Activated naive CD4-positive, alpha-beta T cell (primary cell): ENCODE measurements at places on chromosomes 11 and 22.

DNA sequence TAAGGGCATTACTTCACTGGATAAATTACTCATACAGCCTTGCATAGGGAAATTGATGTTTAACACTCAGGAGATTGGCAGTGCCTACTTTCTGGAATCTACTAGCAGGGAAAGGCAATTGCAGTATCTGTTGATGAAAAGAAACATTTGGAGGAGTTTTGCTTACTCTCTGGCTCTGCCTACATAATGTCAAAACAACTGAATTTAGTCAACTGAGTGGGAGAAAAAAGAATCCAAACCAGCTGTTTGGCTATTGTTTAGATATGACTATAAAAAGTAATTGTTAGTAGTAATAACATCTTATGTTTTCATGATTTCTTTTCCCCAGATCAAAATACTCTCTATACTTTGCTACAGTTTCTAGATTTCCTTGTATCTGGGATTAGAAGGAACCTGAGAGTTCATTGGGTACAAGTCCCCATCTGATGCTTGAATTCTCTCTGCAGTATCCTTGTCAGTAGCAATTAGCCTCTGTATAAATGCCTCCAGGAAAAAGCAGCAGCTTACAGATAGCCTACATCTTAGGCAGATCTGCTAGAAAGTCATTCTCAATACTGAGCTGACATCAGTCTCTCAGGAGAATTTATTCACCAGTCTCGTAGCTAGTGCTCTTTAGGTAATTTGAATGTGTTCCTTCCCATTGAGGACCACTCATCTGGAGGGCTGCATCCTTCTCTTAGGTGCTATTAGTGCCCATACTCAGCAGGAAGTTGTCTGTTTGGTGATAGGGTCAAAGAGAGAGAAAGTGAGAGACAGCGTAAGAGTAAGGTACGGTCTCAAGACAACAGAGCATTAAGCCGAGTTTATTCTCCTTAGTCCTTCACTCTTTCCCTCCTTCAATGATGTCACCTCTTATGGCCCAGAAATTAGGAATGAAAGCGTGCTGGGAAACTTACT lies 185.9 kb upstream of the CCDC90B start:
- DNase-seq, result no peak

DNA sequence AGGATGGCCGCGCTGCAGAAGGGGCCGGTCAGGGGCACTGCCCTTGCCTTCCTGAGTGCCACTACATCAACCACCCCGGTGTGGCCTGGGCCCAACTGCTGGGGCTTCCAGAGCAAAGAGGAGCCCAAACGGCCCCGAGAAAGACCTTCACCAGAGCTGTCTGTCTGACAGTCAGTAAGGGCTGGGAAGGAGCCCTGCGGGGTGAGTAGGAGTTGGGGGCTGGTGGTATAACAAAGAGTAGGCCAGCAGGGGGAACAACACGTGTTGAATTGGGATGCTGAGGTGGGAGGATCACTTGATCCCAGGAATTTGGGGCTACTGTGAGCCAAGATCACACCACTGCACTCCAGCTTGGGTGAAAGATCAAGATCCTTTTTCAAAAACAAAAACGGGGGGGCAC lies 3.9 kb downstream of the GSTT4 start:
- no peak for DNase-seq

DNA sequence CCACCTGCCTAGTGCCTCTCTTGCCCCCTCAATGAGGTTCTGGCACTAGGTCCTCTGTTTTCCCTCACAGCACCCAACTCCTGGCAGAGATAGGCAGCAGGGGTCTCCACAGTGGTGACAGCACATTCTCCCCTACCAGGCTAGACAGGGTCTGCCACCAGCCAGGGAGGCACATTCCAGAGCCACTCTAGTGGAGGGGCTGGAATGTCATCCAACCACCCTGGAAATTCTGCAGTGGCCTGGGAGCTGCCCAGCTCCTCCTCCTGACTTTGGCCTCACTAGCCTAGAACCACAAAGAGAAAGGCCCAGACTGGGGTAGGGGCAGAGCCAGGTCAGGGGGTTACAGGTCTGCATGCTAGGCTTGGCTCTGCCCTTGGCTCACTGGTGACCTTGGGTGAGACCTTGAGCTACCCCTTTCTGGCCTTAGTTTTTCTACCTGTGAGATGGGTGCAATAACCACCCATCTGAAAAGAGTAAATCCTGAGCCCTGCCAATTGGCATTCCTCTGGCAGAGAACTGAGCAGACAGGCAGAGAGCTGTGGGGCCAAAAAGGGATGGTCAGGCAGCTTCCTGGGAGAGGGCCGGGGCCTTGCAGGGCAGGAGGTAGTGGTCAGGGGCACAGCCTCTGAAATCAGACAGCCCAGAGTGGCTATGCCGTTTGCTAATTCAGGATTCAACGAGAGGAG lies 7.1 kb downstream of the P2RY2 start:
- DNase-seq, result no peak

DNA sequence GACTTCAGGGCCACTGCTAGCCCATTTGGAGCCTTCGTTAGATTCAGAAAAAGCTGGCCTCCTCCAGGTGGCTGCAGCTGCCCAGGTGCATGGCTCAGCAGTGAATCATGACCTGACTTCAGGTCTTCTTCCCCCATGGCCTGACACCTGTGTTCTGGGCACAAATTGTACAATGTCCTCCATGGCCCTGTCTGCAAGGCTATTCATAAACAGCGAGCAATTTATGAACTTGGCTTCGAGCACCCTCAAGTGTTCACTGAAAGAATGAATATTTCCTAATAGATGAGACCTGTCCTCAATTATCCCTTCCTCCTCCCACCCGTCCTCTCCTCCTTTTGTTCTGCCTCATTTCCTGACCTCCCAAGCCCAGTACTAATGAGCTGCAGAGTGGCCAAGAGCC lies 12.2 kb upstream of the VPS37C start:
- DNase-seq, result no peak

DNA sequence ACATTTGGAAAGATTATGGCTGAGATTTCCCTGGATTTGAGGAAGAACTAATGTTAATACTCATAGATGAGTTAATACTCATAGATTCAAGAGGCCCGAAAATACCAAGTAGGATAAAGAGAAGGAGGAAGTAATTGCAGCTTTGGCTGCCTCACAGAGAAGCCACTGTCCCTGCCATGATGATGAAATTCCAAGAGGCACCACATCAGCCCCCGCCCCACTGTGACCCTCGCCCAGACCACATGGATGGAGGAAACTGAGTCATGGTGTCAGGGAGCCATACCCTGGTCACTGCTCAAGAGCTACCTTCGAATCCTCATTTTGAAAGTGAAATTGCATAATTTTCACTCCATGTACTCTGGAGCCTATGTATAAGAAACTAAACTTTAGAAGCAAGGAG lies 92.9 kb upstream of the SLC22A12 start:
- no peak for DNase-seq

- no peak for DNase-seq
Observed at GRCh38 chr11:69192301-69192721, 36.6 kb downstream of the SMIM38 start.

DNA sequence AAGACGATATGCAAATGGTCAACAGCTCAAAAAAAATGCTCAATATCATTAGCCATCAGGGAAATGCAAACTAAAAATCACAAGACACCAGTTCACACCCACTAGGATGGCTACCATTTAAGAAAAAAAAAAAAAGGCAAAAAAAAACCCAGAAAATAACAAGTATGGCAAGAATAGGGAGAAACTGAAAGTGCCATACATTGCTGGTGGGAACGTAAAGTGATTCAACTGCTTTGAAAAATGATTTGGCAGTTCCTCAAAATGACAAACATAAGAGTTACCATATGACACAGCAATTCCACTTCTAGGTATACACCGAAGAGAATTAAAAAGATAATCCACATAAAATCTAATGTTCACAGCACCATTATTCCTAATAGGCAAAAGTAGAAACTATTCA lies 47.5 kb downstream of the PICALM start:
- DNase-seq, result no peak

- DNase-seq, result no peak
Observed at GRCh38 chr11:97079244-97079643, 689.4 kb downstream of the JRKL start.

DNA sequence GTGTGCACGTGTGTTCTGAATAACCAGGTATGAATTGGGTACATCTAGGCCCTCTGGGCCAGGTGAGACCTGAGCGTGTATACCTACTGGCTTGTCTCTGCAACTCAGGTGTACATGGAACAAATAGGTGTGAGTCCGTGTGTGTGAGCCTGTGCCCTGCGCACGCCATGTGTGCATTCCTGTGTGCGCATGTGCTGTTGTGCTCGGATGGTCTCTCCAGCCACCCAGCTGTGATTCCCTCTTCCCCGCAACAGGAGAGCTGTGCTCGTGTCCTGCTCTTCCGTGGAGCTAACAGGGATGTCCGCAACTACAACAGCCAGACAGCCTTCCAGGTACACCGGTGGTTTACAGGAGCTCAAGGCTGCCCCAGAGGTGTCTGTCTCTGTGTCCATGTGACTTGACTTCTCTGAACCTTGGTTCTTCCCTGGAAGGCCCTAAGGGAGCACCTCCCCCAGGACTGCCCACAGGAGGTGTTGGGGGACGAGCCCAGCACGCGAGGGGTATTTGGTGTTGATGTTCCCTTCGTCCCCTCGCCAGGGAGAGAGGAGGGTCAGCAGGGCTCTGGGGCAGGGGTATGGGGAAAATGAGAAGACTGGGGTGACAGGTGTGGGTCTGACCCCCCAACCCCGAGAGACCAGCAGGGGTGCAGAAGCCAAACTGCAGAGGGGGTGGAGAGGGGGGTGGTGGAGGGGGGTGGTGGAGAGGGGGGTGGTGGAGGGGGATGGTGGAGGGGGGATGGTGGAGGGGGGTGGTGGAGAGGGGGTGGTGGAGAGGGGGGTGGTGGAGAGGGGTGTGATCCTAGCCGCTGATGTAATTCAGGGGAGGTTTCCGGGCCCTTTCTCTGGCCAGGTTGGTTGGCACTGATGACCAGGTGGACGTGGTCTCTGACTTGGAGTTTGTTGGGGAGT lies 10.7 kb downstream of the SHANK3 start:
- DNase-seq, result no peak

GRCh38 chr11:57556041-57556440 lies 11.4 kb downstream of the UBE2L6 start:
- no peak for DNase-seq

DNA sequence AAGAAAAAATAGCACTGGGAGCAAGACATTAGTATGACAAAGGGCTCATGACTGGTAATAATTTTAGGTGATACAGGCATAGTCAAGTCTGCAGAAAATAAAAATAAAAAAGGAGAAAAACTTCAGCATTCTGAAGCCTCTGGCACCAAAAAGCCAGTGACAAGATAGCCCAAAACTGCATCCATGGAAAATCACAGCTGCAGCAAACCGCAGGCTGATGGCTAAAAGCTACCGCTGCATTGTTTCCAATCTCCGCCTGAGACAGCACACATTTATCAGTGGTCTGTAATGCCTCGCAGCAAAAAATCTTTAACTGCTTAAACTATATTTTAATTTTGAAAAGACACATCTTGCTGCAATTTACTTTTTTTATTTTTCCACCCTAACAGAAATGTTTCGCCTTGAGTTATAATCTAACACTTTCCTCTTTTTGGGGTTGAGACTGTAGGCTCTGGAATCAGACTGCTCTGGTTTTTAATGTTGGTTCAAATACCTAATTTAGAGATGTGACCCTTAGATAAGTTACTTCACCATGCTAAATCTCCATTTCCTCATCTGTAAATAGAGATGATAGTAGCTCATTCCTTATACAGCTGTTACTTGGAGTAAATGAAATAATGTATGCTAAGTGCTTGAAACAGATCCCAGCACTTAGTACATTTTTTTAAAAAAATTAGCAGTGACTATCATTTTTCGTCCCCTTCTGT lies 42.0 kb upstream of the FIBIN start:
- no peak for DNase-seq

DNA sequence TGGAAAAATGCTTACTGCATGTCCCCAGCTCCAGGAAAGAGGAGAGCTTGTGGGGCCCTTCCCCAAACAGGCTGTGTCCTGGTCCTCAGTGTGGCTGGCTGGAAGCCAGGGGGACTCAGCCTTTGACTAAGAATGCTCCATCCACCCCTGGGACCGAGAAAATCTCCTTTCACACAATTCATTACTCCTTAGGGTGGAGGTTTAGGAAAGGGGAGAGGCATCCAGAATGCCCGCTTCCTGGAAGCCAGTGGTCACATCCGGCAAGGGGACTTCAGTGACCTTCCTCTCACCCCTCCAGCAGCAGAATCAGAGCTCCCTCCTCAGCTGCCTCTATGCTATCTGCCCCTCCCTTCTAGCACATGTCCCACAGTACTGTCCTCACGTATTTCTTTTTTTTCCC lies 21.9 kb downstream of the ATG16L2 start:
- no peak for DNase-seq

GRCh38 chr11:8671193-8671612 lies 11.3 kb downstream of the TRIM66 start:
- DNase-seq, result no peak

GRCh38 chr11:133726542-133726941 lies 118.8 kb downstream of the SPATA19 start:
- no peak for DNase-seq

DNA sequence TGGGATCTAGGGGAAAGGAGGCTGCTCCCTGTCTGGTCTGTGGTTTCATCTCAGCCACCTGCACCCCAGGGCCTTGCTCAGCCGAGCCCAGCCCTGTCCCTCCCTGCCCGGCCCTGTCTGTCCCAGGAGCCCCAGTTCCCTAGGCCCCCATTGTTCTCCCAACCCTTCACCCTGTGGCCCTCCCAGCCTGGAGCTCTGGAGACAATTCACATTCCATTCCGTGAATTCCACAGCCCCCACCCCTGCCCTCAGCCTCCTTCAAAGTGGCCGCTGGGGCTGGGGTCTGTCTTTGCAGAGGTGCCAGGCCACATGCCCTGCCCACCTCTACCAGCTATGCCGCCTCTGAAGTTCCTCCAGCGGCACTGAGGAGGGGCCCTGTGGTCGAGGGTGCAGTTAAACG lies 77.9 kb upstream of the WNT11 start:
- DNase-seq, result no peak

DNA sequence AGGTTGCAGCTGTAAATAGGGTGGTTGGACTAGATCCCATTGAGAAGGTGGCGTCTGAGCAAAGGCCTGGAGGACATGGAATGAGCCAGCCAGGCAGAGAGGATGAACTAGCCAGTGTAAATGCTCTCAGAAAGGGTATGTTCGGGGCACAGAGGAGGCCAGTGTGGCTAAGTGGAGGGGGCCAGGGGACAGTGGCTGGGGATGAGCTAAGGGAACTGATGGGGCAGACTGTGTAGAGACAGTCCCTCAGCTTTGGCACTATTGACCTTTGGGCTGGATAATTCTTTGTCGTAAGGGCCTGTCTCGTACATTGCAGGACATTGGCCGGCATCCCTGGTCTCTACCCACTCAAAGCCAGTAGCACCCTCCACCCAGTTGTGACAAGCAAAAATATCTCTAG lies 43.7 kb upstream of the ISX start:
- no peak for DNase-seq

GRCh38 chr22:39241794-39242594 lies 2.8 kb downstream of the PDGFB start:
- DNase-seq, result peak; percentile 34

- no peak for DNase-seq
Observed at GRCh38 chr22:29083933-29084591, 11.2 kb downstream of the KREMEN1 start.

GRCh38 chr11:82682003-82682751 lies 51.5 kb downstream of the FAM181B start:
- DNase-seq, result no peak

- no peak for DNase-seq
Observed at GRCh38 chr22:46070215-46070802, 80.0 kb upstream of the PPARA start.
